ENCODE measurements at places on chromosomes 4 and X.

- DNase-seq: no peak
These were observed 195.4 kb downstream of the NWD2 start for GRCh38 chr4:37439809-37440474.

DNA sequence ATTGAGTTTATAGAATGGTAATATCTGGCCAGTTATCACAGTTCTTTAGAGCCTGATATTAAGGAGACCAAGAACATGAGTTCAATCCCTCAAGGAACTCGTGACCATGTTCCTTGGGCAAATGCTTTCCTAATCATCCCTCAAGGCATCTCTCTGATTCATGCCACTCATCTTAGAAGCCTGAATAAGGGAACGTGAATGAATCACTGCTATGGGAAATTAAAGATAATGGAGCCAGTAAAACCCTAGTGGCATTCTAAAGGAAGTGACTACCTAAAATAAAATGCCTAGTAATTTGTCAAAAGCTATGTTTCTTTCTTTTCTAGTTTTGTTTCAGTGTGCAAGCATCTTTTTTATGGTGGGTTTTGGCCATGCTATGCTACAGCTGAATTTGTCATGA is 1161.3 kb downstream of the C4orf33 start:
- DNase-seq: no peak

GRCh38 chr4:89434364-89434988 is 126.9 kb upstream of the GPRIN3 start:
- no peak for DNase-seq

- no peak for DNase-seq
These were observed 294.8 kb upstream of the DKK2 start for GRCh38 chr4:107330916-107331315.

GRCh38 chr4:11732155-11732554 is 303.5 kb upstream of the HS3ST1 start:
- DNase-seq: no peak

GRCh38 chr4:7500404-7500803 is 65.7 kb upstream of the PSAPL1 start:
- DNase-seq: no peak

GRCh38 chr4:170325599-170325998 is 235.8 kb upstream of the AADAT start:
- DNase-seq: no peak

DNA sequence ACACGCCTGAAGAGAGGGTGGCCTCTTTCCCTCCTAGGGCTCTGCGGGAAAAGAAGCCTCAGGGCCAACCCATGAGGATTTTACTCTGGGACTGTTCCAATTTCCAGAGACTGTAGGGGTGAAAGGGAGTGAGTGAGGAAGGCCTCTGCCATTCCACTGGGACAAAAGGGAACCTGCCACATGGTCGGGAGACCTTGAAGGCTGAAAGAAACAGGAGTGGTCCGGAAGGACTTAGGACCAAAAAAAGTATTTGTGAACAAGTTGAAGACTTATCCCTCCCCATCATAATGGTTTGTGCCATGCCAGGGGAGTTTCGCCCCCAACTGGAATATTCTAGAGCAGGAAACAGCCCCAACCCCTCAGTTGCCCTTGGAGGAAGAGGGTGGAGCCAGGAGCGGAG is at the start of gene TEX13B:
Gene TEX13B, minus strand, starts transcription at position 15 of the 400 bp plus-strand sequence. CDS start 243 bp downstream, outside the sequence.
- no peak for DNase-seq

- DNase-seq: no peak
These were observed 47.8 kb upstream of the HSD17B10 start for GRCh38 chrX:53481816-53482465.

DNA sequence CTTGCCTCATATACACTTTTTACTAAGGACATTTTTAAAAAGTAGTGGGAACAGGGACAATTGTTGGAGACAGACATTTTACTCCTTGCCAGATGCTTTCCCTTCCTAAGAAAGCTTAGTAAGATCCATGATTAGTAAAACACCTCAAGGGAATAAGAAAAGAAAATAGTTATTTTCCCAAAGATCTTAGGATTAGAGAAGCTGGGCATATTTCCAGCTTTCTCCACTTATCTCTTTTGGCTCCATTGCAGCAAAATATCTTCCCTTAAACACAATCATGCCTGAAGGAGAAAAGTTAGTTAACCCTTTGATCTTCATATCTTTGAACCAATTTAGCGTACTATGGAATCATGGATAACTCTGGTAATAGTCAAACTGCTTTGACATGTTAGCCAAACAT is 257.9 kb downstream of the PCDH18 start:
- DNase-seq: no peak

- no peak for DNase-seq
These were observed 1383.1 kb downstream of the C4orf33 start for GRCh38 chr4:130479020-130479419.

DNA sequence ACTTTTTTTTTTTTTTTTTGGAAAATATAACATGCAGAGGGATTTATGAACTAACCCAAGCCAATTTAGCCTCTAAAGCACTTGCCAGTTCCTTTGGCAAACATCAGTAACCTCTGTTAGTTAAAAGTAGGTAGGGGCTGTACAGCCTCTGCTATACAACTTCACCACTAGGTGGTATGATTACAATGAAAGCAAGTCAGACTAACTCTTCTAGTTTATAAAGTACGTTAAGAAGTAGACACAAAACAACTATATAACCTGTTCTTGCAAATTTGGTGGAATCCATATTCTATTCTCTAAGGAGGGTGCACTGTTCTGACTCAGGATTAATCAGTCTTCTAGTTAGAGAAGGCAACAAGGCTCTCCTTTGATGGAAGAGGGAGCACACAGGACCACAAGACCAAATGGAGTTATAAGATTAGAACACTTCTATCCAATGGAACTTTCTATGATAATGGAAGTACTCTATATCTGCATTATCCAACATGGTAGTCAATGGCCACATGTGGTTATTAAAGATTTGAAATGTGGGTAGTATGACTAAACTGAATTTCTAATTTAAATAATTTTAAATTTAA is 12.8 kb downstream of the AIMP1 start:
- DNase-seq: no peak

DNA sequence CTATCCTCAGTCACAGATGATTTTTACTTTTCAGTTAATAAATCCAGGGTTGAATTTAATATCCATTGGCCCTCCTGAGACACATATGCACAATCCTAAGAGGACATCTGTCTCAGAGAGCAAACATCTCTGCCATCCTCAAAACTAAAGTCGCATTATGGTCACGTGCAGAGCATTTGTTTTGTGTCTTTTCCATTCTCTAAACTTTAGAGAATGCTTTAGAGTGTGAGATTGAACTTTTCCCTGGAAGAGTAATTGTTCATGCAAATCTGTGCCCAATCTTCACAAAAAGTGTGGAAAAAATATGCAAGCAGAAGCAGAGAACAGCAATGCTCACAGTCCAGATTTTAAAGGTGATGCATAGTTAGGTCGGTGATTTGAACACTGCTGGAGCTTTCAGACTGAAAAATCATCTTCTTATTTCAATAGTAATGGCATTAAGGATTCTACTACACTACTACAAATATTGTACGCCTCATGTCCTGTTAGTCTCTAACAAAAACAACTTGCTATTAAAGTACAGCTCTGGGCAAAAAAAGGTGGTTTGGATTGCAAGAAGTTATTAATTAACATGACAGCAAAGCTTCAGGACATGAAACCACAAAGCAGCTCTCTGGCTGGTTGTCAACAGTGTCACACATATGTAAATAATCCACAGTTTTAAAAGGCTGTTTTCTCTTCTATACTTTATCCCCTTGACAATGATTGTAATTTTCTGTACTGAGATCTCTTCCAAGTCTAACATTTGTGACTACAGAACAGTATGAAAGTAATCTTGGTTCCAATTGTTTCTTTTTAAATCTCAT is 19.9 kb downstream of the DCHS2 start:
- DNase-seq: no peak

DNA sequence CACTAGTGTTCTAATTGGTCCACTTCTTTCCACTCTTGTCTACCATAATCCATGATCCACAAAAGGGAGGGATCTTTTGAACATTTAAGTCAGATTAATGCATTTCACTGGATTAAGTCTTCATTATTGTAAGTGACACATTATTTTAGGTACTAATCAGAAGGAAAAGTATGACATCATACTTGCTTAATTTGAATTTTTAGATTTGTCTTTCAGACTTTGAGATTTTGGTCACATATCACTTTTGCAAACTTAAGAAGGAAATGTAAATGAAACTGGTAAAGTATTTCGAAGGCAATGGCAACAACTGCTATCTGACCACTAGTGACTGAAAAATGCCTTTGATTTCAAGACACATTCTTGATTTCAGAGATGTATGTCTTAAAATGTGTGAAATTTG is 5.2 kb downstream of the MMRN1 start:
- no peak for DNase-seq

DNA sequence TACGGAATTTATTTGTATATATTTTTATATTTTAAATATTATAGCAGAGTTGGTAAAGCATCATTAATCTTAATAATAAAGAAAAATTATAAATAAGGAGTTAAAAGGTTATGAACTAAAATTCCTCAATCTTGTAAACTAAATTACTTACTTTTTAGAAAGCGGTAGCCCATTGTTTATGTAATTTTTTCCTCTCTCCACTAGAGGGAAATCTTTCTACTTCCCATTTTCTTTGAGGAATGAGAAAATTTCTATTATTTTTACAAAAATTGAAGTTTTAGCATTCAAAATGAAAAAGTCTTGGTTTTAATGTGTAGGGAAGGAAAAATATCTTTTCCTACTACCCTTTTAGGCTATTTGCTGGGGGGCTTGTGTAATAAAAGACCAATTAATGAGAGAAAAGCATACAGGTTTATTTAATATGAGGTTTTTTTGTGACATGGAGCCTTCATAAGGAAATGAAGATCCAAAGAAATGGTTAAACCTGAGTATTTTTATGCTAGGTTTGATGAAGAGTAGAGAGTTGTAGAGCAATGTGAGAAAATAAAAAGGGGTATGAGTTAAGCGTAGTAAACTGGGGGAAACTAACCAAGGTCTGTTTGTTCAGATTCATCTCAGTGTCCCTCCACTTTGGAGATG is 68.7 kb upstream of the ADAD1 start:
- no peak for DNase-seq

- no peak for DNase-seq
These were observed 228.2 kb upstream of the DIPK2B start for GRCh38 chrX:45428831-45429230.

DNA sequence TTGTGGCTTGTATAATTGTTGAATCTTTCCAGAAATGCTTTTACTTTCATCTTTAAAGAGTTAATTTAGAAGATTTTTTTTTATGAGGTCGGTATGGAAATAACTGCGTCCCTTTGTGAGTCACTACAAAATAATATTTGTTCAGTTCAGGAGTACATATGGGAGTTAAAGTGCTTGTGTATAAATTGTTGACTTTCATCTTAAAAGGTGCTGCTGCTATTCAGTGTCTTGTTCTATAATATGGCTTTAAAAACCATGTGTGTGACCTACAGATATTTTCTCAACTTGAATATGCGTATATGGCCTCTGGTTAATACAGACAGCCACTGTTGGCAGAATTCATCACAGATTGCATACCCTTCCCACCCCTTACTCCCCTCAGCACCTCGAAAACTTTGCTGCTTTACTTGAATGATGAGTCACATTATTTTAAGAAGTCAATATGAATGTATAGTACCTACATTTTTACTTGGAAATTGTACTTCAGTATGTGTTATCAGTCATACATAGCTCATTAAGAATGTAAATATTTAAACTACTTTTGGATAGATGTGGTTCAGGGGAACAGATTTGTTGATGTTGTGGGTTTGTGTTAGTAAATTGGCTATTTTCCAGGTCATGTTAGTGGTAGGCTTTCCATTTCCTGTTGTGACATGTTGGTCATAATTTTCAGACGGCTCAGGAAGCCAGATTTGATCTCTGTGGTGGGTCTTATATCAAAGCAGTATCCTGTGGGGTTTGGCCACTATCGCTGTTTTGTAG is 1.5 kb downstream of the CLCN3 start:
- no peak for DNase-seq

- DNase-seq: no peak
These were observed 16.3 kb downstream of the TSPAN5 start for GRCh38 chr4:98641906-98642668.

- DNase-seq: no peak
These were observed 61.1 kb upstream of the RPL34 start for GRCh38 chr4:108559068-108559793.

DNA sequence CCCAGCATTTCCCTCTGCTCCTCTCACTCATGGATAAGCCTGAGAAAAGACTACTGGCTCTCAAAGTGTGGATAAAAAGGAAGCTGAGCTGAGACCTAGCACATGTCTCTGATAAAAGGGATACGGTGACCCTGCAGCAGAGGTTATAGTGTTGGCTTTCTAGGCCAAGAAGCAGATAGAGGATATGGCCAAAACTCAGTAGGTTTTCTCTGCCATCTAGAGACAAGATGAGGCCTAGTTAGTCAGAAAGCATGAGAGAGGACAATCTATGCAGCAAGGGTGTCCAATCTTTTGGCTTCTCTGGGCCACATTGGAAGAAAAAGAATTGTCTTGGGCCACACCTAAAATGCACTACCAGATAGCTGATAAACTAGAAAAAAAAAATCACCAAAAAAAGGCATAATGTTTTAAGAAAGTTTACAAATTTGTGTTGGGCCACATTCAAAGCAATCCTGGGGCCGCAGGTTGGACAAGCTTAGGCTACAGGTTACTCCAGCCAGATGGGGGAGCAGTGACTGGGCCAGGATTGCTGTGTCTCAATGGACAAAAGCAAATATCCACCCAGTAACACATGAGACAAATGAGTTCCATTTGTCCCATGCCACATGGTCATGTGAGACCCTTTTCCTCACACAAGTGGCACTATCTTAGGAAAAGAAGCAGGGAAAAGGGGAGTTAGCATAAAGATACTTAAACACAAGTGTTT is 411.4 kb downstream of the INPP4B start:
- no peak for DNase-seq

- no peak for DNase-seq
These were observed 509.6 kb downstream of the PACRGL start for GRCh38 chr4:21209860-21210259.

- no peak for DNase-seq
These were observed 78.8 kb downstream of the COQ2 start for GRCh38 chr4:83205760-83206159.

GRCh38 chr4:57974821-57975220 is 864.6 kb upstream of the IGFBP7 start:
- no peak for DNase-seq

- DNase-seq: no peak
These were observed 35.9 kb upstream of the CXCL8 start for GRCh38 chr4:73704314-73705055.

GRCh38 chrX:97609938-97610337 is 726.2 kb downstream of the RPA4 start:
- no peak for DNase-seq
